ENCODE measurements at places on chromosomes 12 and 14.

- DNase-seq, result peak; percentile 73
Measured at GRCh38 chr14:72291908-72292688, 359.9 kb downstream of the RGS6 start.

DNA sequence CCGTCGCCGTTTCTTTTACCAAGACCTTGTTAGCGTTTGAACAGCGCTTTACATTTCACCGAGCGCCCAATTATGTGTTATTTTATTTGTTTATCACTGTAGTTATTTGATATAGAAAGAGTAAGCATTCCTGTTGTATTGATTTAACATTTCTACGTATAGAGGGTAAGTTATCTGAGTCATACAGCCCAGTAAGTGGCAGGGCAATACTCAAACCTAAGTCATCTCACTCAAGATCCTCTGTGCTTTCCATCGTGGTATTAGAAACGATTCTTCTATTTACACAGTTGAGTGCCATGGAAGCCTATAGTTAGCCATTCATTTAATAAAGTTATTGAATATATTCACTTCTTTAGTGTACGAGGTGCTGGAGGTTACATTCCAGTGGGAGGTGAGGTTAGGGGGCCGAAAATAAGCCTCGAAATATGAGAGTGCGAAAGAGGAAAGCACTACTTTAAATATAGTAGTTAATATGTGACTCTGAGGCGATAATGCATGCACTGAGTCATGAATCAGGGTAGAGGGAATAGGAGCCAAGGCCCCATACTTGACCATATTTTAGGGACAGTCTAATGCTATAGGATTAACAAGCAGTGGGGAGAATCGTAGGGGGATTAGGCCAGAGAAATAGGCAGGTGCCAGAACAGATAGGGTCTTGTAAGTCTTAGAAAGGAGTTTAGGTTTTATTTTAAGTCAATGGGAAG lies 629 bp downstream of the RAD51AP1 start:
- no peak for DNase-seq

GRCh38 chr12:57085999-57086492 lies 2.9 kb upstream of the NAB2 start:
- DNase-seq, result peak; percentile 68

GRCh38 chr12:114306646-114307045 lies 99.3 kb downstream of the TBX5 start:
- no peak for DNase-seq

- DNase-seq, result no peak
Measured at GRCh38 chr12:10716704-10717315, 6.3 kb downstream of the YBX3 start.

- DNase-seq, result no peak
Measured at GRCh38 chr14:75202657-75203056, 26.2 kb upstream of the TMED10 start.

DNA sequence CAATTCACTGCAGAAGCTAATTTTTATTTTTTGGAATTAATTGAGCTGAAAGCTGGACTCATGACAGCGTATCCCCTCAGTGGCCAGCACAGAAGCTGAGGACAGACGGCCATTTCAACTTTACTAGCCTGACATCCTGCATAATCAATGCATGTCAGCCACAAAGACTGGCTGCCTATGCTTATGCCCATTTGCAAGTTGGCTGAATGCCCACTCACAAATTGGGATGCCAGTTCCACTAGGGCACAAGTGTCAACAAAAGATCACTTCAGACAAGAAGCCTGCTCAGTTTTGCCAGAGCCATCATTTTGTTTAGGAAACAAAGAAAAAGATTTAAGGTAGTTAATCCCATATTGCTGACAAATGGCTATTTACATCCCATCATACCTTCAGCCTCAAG lies 417.6 kb downstream of the NOVA1 start:
- DNase-seq, result no peak

- DNase-seq, result no peak
Measured at GRCh38 chr14:40003773-40004172, 571.5 kb upstream of the FBXO33 start.

- DNase-seq, result no peak
Measured at GRCh38 chr14:39005044-39005880, 97.8 kb downstream of the SEC23A start.

- no peak for DNase-seq
Measured at GRCh38 chr14:39043352-39043943, 59.6 kb downstream of the SEC23A start.

GRCh38 chr12:54588890-54589267 lies 420 bp upstream of the PPP1R1A start:
- DNase-seq, result no peak

- no peak for DNase-seq
Measured at GRCh38 chr12:131137836-131138637, 184.3 kb downstream of the ADGRD1 start.

- DNase-seq, result peak; percentile 87
Measured at GRCh38 chr12:120658286-120659150, 18.1 kb downstream of the CABP1 start.

DNA sequence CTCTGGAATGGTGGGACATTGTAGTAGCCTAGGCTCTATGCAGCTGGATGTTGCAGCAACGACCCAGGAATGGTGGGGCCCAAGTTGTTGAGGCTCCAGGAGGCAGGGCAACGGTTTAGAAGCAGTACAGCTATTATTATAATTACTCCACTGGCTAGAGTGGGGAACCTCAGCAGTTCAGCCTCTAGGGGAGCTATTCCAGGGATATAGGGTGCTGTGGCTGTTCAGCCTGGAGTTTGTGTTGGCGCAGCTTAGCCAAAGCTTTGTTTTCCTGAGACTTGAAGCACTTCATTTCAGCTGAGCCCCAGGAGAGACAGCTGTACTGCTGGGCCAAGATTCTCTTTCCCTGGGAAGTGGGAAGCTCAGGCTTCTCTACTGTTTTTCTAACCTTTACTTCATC lies 1023.0 kb upstream of the ATXN7L3B start:
- no peak for DNase-seq

DNA sequence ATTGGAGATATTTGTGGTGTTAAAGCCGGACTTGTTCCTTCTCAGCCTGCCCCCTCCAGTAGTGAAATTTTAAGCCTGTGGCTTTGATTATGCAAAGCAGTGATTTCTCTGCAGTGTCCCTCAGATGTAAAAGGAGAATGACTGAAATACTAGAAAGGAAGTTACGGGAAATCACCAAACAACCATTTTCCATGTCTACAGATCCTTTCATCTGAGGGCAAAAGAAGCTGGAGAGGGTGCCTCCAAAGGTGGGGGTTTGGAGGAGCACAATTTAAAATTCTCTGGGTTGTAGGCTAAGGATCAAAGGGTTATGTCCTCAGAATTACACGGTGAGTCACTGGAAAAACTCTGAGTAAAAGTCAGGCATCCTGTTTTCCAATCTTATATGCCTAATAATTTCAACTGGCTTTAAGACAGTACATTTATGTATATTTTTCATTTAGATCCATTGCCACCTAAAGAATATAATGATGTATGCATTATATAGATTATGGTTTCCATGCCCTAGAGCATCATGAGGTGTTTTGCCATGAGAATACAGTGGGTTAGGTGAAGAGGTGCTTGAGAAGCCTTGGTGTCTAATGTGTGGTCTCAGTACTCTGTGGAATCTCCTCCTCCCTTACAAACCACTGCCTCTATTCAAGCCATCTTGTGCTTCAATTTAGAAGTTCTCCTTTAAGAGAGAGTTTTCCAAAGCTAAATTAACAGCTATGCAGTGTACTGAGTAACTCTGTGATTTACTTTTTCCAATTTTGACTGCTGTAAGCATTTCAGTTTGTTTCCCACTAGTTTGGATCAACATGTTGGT lies 362.1 kb downstream of the RAD51B start:
- no peak for DNase-seq

DNA sequence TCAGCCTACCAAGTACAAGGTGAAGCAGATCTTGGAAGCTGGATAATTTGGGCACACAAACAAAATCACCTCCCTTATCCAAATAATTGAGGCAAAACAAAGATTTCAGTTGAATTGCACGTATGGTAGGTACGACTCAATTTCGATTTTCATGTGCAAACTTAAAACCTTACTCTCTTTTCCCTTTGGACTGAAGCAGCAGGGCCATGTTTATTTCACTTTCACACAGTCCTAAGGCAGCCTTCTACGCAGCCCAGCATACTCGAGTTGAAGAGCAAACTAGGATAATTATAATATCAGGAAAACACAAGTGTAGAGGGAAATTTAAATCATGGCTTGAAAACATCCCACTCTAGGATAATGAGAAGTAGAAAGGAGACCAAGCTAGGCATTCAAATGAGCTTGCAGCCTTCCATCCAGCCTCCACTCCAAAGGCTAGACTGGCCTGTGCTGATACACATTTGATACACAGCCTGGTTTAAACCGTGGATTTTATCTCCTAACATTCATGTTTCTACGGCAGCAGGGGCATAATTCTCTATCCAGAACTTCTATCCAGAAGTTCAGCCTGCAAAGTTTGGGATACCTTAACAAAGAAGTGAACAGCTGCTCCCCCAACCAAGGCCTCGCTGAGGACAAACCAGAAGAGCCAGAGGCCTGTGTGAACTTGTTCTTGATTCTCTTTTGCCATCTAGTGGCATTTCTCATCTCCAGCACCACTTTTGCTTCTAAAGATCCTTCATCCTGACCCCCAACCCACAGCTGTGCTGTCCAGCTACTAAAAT lies 2.4 kb upstream of the RNASE7 start:
- peak; percentile 52 for DNase-seq

GRCh38 chr12:98725476-98726247 lies 80.6 kb downstream of the APAF1 start:
- peak; percentile 82 for DNase-seq

- DNase-seq, result no peak
Measured at GRCh38 chr14:104712881-104713734, 10.9 kb upstream of the ADSS1 start.

DNA sequence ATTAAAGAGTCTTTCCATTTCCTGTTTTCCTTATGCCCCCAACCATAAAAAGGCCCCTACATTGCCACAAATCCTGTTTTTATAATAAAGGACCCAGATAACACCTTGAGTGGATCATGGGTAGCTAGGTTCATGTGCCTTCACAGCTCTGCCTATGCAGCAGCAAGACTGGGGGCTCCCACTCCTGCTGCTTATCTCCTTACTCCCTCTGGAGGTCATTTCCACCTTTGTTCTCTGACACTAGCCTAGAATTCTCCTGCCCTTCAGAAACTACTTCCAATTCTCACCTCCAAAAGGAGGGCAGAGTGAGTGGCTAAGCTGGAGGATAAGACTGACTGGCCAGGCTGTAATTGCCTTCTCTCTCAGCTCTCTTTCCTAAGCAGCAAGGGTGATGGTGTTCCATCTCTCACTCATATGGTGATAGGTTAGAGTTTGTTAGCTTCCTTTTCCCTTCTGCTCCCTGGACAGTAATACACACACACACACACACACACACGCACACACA lies 20.0 kb upstream of the STAC3 start:
- DNase-seq, result peak; percentile 20

- DNase-seq, result no peak
Measured at GRCh38 chr12:77115471-77115870, 50.1 kb upstream of the E2F7 start.

- DNase-seq, result no peak
Measured at GRCh38 chr12:78236264-78236663, 405.6 kb downstream of the NAV3 start.

DNA sequence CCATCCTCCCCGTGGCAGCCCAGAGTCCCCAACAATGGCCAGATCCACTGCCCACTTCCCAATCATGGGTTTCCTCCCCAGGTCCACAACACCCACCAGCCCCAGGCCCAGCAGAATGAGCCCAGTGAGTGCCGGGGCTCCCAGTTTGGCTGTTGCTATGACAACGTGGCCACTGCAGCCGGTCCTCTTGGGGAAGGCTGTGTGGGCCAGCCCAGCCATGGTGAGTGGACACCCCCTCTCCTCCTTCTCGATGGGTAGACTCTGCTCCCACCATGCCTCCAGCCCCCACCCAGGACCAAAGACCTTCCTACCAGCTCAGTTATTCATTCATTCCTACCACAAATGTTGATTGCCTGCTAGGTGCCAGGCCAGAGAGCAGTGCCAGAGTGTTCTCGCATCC lies 23.8 kb downstream of the PAPLN start:
- DNase-seq, result no peak

GRCh38 chr14:100677554-100678468 lies 48.9 kb upstream of the DLK1 start:
- DNase-seq, result no peak

DNA sequence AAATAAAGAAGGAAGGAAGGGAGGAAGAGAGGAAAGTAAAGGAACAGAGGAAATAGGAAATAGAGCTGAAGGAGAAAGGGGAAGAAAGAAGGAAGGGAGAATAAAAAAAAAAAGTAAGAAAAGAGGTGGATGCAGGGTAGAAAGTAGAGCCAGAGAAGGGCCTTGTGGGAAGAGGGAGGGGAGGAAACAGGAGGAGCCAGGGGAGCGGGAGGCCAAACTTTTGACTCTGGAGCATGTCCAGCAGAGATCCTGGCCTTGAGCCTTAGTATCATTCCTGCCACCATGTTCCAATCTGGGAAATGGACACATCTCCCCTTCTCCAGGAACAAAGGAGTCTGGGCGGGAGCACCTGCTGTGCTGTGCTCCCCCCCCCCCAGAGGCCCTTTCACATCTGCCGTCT lies 11.1 kb upstream of the SMUG1 start:
- no peak for DNase-seq

- no peak for DNase-seq
Measured at GRCh38 chr12:26278266-26278665, 82.9 kb downstream of the SSPN start.

DNA sequence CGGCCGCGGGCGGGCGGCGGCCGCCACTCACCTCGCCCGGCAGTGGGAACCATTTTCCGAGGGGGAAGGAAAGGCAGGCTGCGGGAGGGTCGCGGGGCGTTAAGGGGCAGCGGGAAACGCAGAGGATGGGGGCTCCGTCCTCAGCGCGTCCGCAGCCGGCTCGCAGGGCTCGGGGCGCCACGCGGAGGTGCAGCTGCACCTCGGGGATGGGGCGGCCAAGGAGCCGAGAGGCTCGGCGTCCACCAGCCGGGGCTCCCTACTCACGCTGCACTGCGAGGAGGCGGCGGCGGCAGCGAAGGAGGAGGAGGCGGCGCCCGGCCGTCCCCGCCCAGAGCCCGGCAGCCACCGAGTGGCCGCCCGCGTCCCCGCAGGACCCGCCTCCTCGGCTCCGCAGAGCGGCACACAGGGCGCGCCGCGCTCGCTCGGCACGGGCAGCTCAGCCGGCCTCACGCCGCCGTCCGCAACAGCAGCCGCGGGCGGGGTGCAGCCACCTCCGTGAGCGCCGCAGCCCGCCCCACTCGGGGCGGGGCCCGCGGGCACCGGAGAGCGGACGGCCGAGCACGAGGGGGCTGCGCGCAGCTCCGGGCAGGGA lies at the start of gene ATP2B1:
ATP2B1 (minus strand) TSS at position 274 of the 592 bp plus-strand sequence. CDS start 52,952 bp downstream, outside the sequence.
- peak; percentile 87 for DNase-seq

DNA sequence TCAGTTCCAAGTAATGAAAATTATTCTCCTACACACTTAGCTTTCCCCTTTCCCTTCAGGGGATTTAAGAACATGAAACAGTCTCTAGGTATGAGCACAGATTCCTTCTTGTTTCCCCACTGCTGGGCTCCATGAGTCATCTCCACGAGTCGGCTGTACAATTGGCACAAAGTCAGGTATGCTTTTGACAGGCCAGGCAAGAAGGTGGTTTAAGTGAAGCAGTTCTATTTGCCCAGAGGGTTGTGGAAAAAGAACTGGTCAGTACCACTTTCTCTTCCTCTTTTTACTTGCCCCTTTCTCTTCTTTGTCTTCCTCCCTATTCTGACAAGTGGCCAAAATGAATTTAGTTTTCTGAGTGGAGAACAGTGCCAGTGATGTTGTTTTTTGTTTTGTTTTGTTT lies 16.3 kb downstream of the DYNC1H1 start:
- peak; percentile 76 for DNase-seq

All from G401 (cell line).